Activated naive CD8-positive, alpha-beta T cell treated with anti-CD3 and anti-CD28 coated beads, Interleukin-2, amount 10 ng/mL, durations not matched to agents 7 days and 5 days (primary cell): ENCODE measurements at places on chromosomes 16 and 17. TPM values are rescaled to one million over a fixed set of nuclear protein-coding genes. Genes with fewer than 3 reads are reported as not detected.

DNA sequence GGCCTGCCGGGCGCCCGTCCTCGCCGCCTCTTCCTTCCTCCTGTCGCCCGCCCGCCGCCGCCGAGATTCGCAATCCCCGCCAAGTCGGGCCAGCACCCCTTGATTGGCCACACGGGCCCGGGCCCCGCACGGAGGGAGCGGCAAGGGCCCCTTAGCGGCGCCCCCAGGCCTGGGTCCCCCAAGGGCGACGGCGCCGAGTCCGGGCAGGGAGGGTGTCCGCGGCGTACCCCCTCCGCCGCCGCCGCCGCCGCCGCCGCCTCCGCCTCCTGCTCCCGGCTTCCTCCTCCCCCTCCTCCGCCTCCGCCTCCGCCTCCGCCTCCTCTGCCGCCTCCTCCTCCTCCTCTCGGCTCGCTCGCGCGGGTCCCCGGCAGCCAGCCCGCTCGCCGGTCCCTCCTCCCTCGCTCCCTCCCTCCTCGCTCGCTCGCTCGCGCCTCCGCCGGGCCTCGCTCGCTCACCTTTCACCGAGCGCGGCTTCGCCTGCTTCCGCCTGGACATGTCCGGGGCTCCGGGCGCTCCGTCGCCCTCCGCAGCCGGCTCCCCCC, 561 bp downstream of the ZNF423 start:
- H3K27me3 ChIP-seq = peaks cover 45% of the 10 kb centered on the region
- no peak overlapping the region for H3K27ac ChIP-seq
- peak overlapping the region; percentile 58 for H3K4me3 ChIP-seq
- no peaks in the 10 kb centered on the region for H3K36me3 ChIP-seq
- H3K4me1 ChIP-seq = peaks cover 6% of the 10 kb centered on the region

HEATR9 gene
- total RNA-seq = 6.3 TPM

DNA sequence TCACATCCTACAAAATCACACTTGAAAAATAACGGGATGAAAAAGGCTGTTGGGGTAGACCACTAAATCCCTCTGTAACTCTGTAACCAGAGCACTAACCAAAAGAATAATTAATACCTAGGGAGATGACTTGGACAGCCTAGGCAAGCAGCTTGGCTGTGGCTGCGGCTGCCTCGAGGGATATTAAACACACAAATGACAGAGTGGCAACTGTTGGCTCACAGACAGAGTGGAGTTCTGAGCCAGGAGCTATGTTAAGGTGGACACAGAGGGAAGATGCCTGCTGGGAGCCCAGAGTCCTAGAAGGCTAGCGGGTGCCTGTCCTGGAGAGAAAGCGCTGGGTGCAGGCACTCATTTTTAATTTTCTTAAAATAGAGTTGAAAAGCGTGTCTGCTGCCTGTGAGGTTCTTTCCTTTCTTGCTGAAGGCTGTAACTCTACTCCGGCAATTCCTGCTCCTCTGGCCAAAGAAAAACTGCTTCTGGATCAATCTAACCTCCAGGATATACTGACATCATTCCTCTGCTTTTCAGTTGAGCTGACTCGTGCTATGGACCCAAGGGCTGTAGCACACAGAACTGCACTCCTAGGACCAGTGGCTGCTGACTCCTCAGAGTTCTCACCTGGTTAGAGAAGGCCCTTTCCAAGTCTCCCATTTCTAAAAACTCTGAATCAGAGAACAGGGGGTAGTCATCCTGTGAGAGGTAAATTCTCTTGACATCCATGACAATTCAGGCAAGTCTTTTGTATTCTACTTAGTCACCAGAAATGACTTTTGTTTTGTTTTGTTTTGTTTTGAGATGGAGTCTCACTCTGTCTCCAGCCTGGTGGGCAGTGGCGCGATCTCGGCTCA, 147.9 kb downstream of the STX8 start:
- peaks cover 3% of the 10 kb centered on the region for H3K36me3 ChIP-seq
- H3K4me3 ChIP-seq = no peak overlapping the region
- no peak overlapping the region for H3K27ac ChIP-seq
- H3K27me3 ChIP-seq = no peaks in the 10 kb centered on the region
- peaks cover under 1% of the 10 kb centered on the region for H3K4me1 ChIP-seq
- DNase-seq = no peak

GRCh38 chr17:65060631-65061254, 4.2 kb upstream of the GNA13 start:
- no peak overlapping the region for H3K27ac ChIP-seq
- peaks cover 15% of the 10 kb centered on the region for H3K27me3 ChIP-seq
- H3K4me3 ChIP-seq = no peak overlapping the region
- H3K36me3 ChIP-seq = peaks cover 2% of the 10 kb centered on the region

DNA sequence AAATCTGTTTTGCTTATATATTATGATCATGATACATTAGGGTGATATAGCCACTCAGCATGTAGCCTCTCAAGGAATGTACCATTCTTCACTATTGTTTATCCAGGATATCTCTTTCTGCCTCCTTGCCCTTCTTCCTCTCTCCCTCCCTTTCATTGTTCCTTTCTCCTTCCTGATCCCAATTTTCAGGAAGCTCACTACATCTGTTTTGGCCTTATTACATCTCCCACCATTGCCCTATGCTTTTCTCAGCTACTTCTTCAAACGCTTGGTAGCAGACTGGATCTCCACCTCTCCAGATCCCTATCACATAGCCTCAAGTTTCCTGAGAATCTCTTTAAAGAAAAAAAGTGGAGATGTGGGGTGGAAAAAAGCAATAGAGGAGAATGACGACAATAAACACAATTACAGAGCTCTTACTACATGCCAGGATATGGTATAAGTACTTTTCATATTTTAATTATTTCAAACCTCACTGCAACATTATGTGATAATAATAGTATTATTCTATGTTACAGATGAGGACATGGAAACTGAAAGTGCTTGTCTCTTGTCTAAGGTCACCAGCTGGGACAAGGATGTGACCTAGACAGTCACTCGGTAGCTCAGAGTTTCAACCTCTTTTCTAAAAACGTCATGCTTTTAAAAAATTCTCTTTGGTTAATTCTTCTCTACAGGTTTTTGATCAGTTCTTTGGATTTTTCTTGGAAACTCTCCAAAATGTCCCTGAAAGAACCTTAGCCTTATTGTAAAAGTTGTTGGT, 959.1 kb downstream of the CDH11 start:
- no peaks in the 10 kb centered on the region for H3K4me1 ChIP-seq
- H3K27ac ChIP-seq = no peak overlapping the region
- no peaks in the 10 kb centered on the region for H3K36me3 ChIP-seq

DNA sequence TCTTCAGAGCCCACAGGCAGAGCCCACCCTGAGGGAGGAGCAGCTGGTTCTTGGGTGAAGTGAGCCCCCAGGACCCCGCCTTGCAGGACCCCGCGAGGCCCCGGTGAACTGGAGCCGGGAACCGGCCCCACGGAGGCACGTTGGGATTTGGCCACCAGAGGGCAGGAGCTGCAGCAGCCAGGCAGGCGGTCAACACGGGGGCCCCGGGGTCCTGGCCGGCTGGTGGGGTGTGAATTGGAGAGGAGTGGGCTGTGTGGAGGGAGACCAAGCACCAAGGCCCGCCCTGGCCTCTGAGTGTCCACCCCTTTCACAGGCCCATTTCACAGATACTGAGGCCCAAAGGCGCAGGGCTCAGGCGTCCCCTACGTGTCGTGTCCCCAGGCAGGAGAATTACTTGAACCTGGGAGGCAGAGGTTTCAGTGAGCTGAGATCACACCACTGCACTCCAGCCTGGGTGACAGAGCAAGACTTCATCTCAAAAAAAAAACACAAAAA, 2.2 kb downstream of the DPEP1 start:
- peaks cover 5% of the 10 kb centered on the region for H3K36me3 ChIP-seq
- H3K4me1 ChIP-seq = peaks cover 4% of the 10 kb centered on the region
- H3K4me3 ChIP-seq = no peak overlapping the region
- H3K27ac ChIP-seq = no peak overlapping the region
- DNase-seq = no peak

GRCh38 chr17:29246628-29247027, at the start of gene CRYBA1:
Gene CRYBA1 (plus strand): TSS chr17:29246859. CDS start chr17:29246864, 5 bp downstream.
- peaks cover under 1% of the 10 kb centered on the region for H3K36me3 ChIP-seq
- no peak within 1 kb of the TSS for H3K27ac ChIP-seq
- no peak within 1 kb of the TSS for H3K4me3 ChIP-seq
- H3K27me3 ChIP-seq = peaks cover 5% of the 10 kb centered on the region

ACE gene
- 18.2 TPM for total RNA-seq

DNA sequence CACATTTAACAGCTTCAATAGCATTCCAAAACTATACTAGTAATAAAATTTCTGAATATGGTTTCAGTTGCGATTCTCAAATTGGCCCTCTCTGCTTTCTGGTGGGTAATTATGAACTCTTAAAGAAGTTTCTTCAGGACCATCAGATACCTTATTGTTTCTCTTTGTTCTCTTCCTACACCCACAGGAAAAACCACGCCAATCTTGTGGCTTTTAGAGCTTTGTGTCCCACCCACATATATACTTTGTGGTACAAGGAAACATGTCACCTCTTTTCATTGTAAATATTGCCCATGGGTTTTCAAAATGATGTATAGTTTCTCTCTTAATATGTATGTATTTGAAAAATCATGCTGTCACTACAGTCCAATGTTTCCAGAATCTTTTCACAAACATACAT, 12.1 kb downstream of the ABCA9 start:
- H3K27me3 ChIP-seq = peaks cover 2% of the 10 kb centered on the region
- no peak for DNase-seq
- no peak overlapping the region for H3K27ac ChIP-seq
- no peak overlapping the region for H3K4me3 ChIP-seq
- peaks cover 4% of the 10 kb centered on the region for H3K4me1 ChIP-seq
- H3K36me3 ChIP-seq = no peaks in the 10 kb centered on the region

GRCh38 chr16:71351558-71351901, 7.0 kb upstream of the CALB2 start:
- DNase-seq = no peak
- no peaks in the 10 kb centered on the region for H3K4me1 ChIP-seq
- H3K4me3 ChIP-seq = no peak overlapping the region

DNA sequence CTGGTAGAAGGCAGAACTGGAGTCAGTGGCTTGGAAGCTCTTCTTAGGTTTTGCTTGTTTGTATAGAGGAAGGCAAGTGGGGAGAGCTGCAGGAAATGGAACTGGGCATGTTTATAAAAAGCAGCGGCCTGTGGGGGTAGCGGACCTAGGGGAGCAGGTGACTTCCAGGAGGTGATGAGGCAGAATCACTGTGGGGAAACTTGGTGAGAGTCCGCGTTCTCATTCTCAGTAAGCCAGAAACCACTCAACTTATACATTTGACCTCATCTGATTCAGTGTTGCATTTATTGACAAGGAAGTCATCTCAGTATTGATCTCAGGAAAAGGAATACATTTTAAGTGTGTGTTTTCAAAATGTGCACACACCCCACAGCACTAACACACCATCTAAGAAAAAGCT, 299.8 kb downstream of the CNTNAP4 start:
- H3K27me3 ChIP-seq = no peaks in the 10 kb centered on the region
- no peak overlapping the region for H3K27ac ChIP-seq
- no peaks in the 10 kb centered on the region for H3K36me3 ChIP-seq
- no peak overlapping the region for H3K4me3 ChIP-seq
- DNase-seq = no peak

DNA sequence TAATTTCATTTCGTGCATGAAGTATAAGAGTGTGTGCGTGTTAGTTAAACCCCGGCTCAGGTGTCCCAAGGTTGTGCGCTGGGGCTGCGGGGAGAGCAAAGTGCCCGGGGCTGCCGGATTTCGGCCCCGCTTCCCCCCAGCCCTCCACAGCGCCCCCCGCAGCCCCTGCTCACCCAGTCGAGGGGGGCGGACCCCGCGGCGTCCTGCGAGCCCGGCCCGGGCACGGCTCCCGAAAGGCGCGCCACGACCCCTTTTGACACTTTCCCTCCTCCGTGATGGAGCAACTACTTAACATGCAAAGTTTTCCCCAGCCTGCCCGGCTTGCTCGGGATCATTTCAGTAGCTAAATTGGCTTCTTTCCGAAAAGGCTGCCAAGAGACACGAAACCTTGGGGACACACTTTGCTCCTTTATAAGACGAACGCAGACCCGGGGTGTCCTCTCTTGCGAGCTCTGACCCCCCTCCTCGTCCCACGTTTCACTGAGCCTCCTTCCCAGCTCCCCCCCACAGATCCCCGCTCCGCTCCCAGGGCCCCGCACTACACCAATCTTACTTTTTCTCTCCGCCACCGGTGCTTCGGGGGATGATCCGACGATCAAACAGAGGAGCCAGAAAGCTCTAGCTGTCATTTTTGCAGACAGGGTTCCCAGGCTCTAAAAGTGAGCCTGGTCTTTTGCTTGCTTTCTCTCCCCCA, 552 bp downstream of the C17orf58 start:
- peaks cover 27% of the 10 kb centered on the region for H3K4me1 ChIP-seq

TMEM132E gene
- not detected for total RNA-seq

- peak overlapping the region; percentile 95 for H3K4me3 ChIP-seq
- H3K36me3 ChIP-seq = peaks cover 4% of the 10 kb centered on the region
- peaks cover 19% of the 10 kb centered on the region for H3K4me1 ChIP-seq
- peak overlapping the region; percentile 93 for H3K27ac ChIP-seq
These were observed 415 bp downstream of the ABCA5 start for GRCh38 chr17:69326377-69327059.

GRCh38 chr17:51673070-51673469, 412.7 kb downstream of the UTP18 start:
- no peak for DNase-seq
- H3K36me3 ChIP-seq = no peaks in the 10 kb centered on the region
- no peaks in the 10 kb centered on the region for H3K27me3 ChIP-seq
- peaks cover 3% of the 10 kb centered on the region for H3K4me1 ChIP-seq
- H3K4me3 ChIP-seq = no peak overlapping the region
- H3K27ac ChIP-seq = no peak overlapping the region

- no peak overlapping the region for H3K4me3 ChIP-seq
- H3K27ac ChIP-seq = no peak overlapping the region
- peaks cover 2% of the 10 kb centered on the region for H3K27me3 ChIP-seq
These were observed 11.1 kb downstream of the HS3ST3B1 start for GRCh38 chr17:14311981-14312380.

DNA sequence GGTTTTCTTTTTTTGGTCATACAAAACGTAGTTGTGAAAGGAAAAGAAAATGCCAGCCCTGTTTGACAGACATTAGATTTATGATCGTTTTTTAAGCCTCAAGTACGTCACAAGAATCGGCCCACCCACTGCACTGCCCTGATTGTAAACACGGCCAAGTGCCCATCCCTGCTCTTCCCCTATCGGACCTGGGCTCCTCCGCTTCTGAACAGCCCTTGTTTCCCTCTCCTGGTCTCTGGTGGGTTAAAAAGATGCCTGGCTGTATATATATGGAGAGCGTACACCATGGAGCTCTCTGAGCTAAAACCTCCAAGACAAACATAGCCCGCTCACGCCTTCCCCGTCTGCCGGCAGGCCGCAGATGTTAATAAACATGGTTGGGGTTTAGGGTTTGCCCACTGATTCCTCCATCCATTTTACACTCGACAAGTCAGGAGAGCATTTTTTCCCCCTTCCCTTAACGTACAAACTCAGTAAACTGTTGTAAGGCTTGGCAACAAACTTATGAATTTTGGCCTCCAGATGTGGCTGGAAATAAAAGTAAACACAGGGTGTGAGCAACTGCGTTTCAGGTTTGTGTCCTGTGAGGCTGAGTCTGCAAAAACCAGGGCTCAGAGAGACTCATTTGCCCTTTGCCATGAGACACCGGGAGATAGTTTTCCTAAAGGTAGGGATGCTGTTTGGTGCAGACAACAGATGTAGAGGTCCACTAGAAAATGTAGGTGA, 325.9 kb downstream of the SOX9 start:
- no peak for DNase-seq
- no peak overlapping the region for H3K27ac ChIP-seq
- no peak overlapping the region for H3K4me3 ChIP-seq
- peaks cover 4% of the 10 kb centered on the region for H3K27me3 ChIP-seq

- no peak for DNase-seq
- H3K4me1 ChIP-seq = no peaks in the 10 kb centered on the region
- no peak overlapping the region for H3K27ac ChIP-seq
- H3K27me3 ChIP-seq = peaks cover 28% of the 10 kb centered on the region
- no peak overlapping the region for H3K4me3 ChIP-seq
These were observed 12.5 kb downstream of the EPN2 start for GRCh38 chr17:19249681-19250080.

GRCh38 chr16:1387331-1387730, 27.2 kb downstream of the UNKL start:
- DNase-seq = no peak
- H3K27ac ChIP-seq = no peak overlapping the region
- peaks cover 7% of the 10 kb centered on the region for H3K36me3 ChIP-seq
- H3K27me3 ChIP-seq = no peaks in the 10 kb centered on the region
- H3K4me1 ChIP-seq = peaks cover 2% of the 10 kb centered on the region
- H3K4me3 ChIP-seq = no peak overlapping the region
